ENCODE measurements at places on chromosomes 11 and 22.

GRCh38 chr11:90775567-90776165, 552.8 kb upstream of the CHORDC1 start:
- DNase-seq: no peak

DNA sequence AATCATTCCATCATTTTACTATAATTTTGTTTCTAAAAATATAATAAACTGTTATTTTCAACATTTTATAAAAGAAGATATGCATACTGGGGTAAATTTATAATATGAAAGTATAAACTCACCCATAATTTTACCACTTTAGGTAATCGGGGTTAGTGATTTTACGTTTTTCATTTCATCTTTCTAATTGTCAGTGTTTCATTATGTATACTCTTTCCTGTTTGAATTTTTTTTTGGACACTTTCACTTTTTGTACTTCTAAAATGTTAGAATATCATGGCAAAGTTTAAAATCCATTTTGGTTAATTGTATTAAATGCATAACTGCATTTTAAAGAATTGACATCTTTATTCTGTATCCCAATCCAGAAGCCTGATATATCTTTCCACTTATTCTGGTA, 115.8 kb downstream of the METTL15 start:
- no peak for DNase-seq

DNA sequence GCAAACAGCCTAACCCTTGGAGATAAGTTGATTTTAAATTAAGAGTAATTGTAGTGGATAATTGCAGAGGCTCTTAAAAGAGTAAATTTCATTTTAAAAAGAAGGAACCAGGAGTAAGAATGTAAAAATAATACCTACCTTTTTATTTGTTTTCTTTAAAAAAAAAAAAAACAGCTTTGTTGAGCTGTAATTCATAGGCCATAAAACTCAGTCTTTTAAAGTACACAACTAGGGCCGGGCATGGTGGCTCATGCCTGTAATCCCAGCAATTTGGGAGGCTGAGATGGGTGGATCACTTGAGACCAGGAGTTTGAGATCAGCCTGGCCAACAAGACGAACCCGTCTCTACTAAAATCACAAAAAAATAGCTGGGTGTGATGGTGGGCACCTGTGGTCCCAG, 42.4 kb downstream of the MTMR3 start:
- no peak for DNase-seq

GRCh38 chr22:47146941-47147340, 384.5 kb downstream of the TBC1D22A start:
- no peak for DNase-seq

- DNase-seq: no peak
Measured at GRCh38 chr11:8008212-8008611, 21.1 kb downstream of the EIF3F start.

DNA sequence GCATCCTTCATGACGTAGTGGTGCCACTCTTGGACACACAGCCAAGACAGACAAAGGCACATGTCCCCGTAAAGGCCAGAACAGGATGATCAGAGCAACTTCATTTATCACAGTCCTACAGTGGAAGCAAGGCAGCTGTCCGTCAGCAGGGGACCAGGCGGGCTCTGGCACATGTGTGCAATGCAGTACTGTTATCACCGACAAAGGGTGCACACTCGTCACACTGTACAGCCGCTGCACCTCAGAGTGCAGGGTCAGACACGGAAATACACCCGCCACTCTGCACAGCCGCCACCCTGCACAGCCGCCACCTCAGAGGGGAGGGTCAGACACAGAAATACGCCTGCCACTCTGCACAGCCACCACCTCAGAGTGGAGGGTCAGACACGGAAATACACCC, 13.4 kb upstream of the IL17REL start:
- no peak for DNase-seq

DNA sequence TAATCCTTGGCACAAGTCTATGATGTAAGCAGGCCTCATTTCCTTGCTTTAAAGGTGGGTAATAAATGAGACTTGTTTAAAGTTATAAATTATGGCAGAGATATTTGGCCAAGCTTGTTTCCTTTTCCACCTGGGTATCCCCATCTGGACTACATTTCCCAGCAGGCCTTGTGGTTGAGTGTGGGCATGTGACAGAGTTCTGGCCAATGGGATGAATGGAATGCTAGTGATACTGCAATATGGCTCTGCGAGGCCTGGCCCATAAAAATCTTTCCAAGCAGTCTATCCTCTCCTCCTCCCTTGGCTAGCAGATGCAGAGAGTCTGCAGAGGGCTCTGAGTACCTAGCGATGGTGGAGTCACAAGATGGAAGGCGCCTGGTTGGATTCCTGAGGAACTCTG, 102.5 kb downstream of the TIMP3 start:
- DNase-seq: no peak

DNA sequence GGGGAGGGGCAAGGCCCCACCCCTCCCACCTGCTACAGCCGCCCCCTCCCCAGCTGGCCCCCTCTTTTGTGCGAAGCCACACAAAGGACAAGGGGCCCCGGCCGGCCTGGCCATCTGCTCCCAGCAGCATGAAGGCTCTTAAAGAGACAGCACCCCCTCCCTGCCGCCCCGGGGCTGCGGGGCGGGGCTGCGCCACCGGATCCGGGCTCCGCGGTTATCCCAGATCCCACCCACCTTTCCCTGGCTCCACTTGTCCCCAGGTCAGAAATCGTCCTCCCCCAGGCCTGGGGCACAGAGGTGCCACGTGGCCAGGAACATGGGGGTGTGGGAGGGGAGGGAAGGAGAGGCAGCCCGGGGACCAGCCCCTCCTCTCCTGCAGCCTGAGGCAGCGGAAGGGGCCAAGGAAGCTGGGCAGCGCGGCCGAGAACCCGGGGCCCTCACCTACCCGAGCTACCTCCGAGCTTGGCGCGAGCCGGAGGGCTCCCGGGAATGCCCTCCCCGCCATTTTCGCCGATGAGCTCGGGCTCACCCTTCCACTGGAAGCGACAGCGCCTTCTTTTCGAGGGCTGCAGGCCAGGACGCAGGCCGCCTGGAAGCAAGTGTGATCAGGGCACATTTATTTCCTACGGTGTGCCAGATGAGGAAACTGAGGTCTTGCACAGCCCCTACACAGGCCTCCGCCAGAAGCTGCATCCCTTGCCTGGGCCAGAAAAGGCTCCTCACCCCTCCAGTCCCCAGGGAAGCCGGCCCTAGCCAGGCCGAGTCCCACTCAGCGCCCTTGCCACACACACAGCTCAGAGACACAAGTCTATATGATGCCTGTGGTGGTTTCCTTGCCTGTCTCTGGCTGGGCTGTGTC, 2.5 kb upstream of the RCOR2 start:
- no peak for DNase-seq

DNA sequence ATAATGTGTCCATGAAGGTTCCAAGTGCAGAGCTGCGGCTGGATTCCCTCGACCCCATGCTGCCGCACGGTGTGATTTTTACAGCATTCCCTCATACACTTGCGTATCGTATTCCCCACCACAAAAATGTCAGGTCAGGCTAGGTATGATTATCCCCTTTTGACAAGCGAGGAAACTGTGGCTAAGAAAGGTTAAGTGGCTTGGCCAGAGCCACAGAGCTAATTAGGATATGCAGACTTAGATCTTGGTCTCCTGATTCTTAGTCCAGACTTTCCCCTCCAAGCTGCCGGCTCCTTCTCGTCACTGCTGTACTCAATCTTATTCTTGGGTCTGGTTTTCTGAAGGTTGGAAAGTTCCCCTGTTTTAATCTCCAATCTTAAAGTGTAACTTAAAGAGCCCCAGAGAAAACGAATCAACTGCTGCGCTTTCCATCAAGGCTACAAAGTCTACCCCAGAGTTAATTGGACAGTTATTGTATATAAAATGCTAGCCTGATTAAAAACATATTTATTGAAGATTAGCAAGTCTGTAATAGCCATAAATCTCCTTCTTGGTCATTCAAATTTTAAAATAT, 176.6 kb downstream of the ADAMTS15 start:
- no peak for DNase-seq

DNA sequence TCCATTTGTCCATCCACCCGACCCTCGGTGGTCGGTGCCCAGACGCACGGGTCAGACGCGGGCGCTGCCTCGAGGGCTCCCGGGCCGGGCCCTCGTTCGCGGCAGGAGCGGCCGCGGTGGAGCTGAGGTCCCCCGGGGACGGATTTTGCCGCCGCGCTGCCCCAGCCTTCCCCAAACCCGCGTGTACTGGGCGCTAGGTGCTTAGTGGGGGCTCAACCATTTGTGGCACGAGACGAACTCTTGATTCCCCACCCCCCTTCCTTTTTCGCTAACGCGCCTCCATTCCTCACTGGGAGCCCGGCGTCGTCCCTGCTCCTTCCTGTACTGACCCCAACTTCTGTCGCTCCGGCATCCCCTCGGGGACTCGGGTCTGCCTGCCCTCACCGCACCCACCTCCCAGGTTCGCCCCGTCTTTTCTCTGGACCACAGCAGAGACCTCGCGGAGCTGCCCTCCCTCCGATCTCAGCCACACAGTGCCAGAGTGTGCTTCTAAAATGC, 789 bp upstream of the CBX7 start:
- no peak for DNase-seq

DNA sequence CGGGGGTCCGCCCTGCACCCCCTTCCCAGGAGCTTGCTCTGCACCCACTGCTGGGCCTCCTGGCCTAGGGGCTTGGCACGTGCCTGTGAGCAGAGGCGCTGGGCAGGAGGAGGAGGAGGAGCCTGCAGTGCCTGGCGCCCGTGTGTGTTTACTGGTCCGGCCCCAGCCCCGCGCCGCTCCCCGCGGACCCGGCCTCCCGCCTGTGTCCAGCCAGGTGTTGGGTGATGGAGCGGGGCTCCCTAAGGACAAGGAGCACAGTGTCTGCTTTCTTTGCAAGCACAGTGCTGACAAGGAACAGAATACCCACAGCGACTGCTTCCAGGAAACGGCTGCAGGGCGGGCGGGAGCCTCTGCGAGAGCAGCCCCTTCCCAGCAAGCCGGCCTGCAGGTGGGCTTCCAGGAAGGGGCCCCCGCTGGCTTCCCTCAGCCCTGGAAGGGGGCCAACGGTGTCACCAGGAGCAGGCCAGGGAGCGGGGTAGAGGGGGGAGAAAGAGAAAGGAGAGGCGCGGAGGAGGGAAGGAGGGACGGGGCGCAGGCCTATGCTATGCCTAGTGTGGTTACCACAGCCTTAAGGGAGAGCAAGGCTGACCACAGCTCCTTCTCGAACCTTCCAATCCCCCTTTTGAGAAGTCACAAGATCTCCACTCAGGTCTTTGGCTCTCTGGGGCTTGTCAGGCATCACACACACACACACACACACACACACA, 6.6 kb downstream of the H19 start:
- DNase-seq: no peak

DNA sequence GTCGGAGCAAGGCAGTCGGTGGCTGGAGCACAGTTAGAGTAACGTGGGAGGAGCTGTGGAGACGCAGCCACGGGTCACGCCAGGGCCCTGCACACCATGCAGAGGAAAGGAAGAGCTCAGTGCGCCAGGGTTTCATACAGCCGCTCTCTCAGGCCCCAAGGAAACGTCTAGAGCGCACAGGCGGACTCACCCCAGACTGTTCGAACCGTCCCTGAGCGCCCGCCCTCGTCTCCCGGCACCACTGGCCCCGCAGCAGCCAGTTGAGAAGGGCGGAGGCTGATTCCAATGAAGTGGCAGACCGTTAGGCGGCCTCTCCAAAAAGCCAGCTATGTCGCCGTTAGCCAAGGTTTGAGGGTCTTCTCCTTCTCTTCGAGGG, 483 bp upstream of the HYLS1 start:
- no peak for DNase-seq

- DNase-seq: no peak
Measured at GRCh38 chr22:27377501-27378295, 423.9 kb downstream of the MN1 start.

GRCh38 chr11:36061471-36061870, 117.6 kb downstream of the LDLRAD3 start:
- DNase-seq: no peak

DNA sequence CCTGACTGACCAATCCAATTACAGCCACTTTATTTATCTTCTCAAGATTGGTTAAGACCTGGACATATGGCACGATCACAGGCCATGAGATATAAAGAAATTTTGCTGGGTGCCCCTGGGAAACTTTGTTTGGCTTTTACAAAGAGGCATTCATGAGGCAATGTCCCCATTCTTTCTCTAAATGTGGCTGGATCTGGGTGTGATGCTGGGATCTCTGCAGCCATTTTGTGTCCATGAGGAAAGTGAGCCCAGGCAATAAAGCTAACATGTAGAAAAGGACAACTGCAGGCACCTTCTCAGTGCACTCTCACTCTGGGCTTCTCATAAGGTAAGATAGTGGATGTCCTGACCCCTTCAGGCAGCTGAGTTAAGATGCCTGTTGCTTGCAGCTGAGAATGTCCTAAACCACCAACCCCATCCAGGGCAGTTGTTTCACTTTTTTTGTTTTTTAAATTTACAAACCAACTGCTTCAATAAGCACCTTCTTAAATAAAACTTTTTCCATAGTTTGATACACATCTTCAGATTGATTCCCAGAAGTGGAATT, 372.3 kb downstream of the MIAT start:
- DNase-seq: no peak

All from non-pigmented ciliary epithelial cell (primary cell).